GF-D8 (cell line): ENCODE measurements at places on chromosomes 12 and 14.

DNA sequence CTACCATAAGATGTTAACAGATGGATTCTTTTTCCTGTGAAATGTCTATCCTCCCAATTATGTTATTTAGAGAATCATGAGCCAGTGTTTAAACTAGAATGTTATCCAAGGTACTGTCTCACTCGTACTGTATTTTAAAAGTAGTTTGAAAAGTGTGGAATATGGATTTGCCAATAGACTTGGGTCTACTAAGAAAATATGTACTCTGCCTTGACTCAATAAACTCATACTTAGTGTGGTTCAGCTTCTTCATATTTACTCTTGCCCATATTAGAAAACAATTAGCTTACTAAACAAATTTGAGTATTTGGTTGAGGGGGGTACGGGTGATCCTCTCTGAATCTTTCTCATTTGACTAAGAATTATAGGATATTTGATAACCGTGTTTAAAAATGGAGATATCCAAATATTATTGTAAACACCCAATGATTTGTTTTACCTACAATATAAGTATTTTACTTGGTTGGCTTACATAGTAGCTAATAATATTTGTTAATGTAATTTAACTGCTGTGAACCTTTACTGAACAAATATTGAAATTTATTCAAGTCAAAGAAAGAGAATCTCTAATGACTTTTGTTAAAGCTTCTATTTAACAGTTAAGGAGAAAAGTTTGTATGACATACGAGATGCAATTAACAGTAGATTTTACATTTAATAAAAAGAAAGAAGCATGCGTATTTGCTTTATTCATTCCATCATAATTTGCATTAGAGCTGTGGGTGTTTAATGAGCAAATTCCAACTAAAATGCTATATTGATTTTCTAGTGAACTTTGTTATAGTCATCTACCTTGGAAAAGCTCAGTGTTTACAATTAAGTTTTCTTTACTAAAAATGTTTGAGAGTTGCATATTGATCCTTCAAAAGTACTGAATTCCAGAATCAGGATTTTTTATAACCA, 81.2 kb downstream of the MIPOL1 start:
- no peak for DNase-seq

GRCh38 chr14:55107766-55108554, 21.1 kb upstream of the LGALS3 start:
- peak; percentile 74 for DNase-seq

DNA sequence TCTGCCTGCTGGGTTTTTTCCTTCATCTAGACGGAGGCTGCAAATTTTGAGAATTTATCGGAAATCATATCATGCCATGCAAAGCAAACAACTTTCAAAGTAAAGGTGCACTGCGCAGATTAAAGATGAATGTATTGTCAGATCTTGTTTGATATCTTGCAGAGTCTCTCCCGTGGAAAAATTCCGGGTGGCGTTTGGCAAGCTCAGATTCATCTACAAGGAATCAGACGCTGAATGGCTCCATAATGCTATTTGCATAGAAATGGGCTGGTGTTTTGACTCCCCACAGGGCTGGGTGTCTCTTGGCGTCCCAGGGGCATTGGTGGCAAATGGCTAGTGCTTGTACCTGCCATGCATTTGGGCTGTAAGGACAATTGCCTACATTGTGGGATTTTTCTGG, 274.0 kb downstream of the VRK1 start:
- DNase-seq = no peak

DNA sequence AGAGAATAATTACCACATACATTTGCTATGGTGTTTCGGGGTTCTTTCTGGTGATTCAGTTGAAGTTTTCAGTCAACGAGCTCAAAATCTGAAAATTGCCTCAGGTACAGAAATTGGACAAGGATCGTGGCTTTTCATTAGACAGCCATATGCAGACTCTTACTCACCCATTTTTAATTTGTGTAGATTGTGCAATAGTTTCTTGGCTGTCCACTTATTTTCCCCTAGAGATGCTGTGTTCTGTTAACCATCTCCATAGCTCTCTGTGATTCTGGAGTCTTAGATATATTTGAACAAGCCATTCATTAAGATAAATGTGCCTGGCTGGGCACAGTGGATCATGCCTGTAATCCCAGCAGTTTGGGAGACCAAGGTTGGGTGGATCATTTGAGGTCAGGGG, 497.1 kb upstream of the RPL10L start:
- DNase-seq = no peak

DNA sequence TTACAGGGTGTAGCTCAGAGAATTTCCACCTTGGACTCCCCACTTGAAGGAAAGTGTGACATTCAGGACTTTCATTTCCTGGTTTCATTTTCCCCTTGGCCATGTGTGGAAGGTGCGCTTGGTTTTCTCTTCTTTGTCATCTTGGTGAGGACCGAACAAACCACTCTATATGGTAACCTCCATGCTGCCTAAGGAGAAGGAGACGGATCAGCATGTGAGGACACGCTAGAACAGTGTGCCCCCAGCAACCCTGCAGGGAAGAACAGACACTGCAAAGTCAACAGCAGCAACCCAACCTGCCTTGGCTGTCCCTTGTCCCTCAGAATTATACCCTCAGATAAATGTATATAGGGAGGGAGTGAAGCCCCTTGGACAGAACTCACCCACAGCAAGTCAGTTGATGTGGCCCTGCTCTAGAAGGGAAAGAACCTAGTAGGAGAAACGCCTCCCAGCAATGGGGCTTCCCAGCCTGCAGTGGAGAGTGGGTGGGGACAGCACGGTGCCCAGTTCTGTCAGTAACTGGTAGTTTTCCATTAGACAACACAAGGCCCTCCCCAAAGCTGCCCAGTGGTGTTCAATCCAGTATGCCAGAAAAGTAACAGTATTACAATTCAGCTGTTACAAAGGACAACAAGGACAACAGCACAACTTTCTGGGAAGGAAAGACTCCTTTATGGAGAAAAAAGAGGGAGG, 18.9 kb upstream of the COCH start:
- no peak for DNase-seq

DNA sequence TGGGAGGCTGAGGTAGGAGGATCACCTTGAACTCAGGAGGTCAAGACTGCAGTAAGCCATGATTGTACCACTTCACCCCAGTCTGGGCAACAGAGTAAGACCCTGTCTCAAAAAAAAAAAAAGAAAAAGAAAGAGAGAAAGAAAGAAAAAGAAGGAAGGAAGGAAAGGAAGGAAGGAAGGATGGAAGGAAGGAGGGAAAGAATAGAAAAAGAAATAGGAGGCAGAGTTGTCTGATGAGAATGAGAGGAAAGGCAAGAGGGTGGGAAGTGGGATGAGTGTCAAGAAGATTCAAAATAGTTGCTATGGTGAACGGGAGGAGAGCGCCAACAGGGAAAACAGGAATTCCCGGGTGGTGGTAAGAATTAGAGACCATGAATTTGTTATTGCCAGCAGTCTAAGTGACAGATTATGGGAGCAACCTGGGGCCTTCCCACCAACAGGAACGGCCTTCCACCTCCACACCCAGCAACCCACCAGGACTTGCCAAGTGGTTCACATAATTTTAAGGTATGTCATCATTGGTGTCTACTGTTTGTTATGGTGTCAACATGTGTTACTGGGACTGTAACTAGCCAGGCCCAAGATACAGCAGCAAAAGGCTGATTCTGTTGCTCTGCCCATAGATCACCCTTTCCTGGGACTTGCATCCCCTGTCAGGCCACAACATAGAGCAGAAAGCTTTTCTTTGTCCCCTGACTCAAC, 36.1 kb upstream of the C12orf76 start:
- no peak for DNase-seq

GRCh38 chr14:76867516-76868453, 41.6 kb downstream of the LRRC74A start:
- DNase-seq = no peak

GRCh38 chr14:87434011-87434410, 559.0 kb downstream of the GALC start:
- DNase-seq = no peak

- DNase-seq = no peak
These were observed 11.4 kb downstream of the AKT1 start for GRCh38 chr14:104784218-104784568.

GRCh38 chr14:75885829-75886228, 96.0 kb downstream of the TGFB3 start:
- no peak for DNase-seq

- no peak for DNase-seq
These were observed 56.7 kb upstream of the GALNT9 start for GRCh38 chr12:132385923-132386751.

- peak; percentile 25 for DNase-seq
These were observed 120.6 kb downstream of the PRICKLE1 start for GRCh38 chr12:42468921-42469320.

DNA sequence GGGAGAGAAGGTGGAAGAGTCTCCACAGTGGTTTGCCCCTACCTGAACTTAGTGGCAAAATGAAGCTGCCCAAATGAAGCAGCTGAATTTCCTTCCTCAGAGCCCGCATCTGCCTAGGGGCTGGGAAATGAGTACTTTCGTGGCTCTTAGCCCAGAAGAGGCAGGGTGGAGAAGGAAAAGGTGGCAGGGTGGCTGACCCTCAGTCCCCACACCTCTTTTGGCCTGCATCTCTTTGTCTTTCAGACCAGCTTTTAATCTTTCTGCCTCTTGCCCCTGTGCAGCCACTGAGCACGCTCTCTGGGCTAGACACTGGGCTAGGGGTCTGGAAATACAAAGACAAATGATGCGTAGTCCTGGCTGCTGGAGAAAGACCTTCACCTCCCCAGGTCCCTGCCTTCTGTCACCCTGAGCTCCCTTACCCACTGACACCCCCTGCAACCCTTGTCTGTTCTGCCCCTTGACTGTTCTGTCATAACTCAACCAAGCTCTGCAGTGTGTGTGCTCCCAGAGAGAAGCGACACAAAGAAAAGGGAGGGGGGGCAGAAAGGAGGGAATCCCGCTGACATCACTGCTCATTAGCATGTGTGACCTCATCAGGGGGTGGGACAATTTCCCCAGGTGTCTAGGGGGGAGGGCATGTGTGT, 371 bp upstream of the REM2 start:
- no peak for DNase-seq

DNA sequence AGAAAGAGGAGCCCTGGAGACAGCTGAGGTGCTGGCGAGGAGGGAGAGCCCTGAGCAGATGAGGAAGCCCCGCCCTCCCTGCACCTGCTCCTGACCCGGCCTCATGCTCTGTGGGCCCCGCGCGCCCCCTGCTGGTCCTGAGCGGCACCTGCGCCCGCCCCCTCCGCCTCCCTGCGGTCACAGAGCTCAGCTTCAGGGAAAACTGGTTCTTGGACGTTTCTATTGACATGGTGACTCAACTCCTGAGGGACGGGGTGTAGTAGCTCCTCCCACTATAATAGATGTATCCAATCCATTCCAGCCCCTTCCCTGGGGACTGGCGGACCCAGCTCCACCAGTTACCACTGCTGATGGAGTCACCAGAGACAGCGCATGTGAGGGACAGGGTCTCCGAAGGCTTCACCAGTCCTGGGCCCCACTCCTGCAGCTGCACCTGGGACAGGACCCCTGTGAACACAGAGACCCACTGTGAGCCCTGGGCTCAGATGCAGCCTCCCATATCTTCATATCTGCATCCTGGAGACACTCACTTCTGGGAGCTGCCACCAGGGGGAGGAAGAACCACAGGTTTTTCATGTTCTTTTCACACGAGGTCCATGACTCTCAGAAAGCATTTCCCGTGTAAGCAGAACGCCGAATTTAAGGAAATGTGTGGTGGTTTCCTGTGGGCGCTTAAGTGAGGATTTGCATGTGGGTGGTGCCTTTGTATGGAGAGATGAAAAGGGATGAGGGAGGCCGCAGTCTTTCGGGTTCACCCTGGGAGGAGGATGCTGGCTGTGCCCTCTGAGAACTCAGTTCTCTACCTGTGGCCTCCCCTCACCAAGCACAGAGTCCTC, 1346.4 kb downstream of the TMEM121 start:
- DNase-seq = peak; percentile 50

GRCh38 chr12:29559198-29559597, 61.7 kb upstream of the OVCH1 start:
- no peak for DNase-seq

DNA sequence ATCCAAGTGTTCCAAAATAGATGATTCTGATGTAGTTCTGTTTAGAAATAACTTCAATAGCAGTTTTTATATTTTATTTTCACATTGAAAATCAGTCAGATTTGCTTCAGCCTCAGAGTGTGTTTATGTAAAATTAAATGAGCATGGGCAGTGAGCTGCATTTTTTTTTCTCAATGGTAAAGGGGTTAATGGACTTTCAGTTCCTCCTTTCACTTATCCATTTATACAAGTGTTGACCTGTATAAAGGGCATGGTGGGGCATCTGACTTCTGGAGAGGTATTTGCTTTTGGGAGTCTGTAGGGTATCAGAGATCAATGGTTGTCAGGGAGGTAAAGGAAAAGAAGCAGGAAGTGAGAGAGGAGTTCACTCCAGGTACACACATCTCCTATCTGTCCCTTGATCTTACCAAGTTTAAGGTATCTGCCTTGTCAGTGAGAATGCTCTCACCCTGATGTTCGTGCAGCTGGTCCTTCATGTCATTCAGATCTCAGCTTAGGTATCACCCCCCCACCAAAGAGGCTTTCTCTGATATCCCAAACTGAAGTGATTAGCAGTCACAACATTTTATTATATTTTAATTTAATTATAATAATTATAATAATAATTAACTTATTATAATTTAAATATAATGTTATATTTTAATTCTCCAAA, 181.6 kb upstream of the LMNTD1 start:
- DNase-seq = no peak

GRCh38 chr12:31517994-31518393, 72.9 kb downstream of the DENND5B start:
- DNase-seq = no peak

DNA sequence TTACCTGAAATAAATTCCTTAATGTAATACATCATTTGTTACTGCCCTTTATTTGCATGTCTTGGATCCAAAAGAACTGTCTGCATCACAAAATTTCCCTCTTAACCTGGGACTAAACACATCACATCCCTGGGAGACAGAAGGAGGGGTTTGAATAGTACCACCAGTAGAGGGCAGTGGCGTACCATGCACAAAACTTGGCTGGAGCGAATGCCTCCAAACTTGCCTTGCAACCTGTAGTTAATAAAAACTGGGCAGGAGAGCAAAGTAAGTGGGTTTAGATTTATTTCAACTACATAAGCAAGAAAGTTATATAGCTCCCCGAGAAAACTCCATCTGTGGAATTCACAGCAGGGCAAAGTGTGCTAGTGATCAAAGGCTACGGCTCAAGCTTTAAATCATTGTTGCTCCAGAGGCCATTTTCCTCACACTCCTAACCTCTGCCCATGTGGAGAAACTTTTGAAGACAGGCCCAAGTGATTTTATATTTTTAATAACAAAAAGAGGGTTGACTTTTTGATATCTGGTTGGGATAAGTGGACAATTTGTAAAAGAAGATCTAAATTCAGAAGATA, 1176.7 kb upstream of the SEL1L start:
- no peak for DNase-seq

- no peak for DNase-seq
These were observed 1.2 kb upstream of the SIVA1 start for GRCh38 chr14:104751539-104752422.

DNA sequence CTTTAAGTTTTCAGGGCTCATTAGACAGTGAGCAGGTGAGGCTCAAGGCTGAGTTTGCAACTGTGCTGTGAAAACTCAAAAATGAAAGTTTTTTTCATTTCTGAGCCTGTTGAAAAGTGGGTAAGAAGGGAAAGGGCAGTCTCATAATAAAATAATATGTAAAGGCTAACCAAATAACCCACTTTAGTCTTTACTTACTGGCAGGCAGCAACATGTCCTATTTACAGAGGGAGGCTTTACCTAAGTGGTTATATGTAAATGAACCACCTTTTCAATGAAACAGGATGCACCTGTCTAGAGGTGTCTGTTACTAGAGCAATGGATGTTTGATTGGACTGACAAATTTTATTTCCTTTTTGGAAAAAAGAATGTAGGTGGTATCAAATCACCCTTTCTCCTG, 158.0 kb downstream of the ETV6 start:
- no peak for DNase-seq
